ENCODE measurements at places on chromosomes 3 and 15.

- DNase-seq: no peak
Measured at GRCh38 chr3:169754711-169755110, 10.1 kb downstream of the TERC start.

DNA sequence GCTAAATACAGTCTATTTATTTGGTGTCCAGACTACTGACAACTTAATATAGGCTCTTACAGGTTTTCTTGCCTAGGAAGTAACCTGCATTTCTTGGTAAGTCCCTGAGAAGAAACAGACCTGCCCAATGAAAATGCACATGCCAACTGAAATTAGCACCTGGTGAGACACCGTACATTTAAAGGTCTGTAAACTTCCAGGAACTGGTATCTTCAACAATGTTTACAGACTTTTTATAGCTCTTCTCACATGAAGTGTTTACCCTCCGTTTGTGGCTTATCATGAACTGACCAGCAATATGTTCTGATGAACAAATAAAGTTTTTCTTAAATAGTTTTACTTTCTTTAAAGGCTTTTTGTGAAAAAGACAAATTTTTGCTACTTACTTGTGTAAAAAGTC, 93.3 kb downstream of the PCCB start:
- DNase-seq: no peak

DNA sequence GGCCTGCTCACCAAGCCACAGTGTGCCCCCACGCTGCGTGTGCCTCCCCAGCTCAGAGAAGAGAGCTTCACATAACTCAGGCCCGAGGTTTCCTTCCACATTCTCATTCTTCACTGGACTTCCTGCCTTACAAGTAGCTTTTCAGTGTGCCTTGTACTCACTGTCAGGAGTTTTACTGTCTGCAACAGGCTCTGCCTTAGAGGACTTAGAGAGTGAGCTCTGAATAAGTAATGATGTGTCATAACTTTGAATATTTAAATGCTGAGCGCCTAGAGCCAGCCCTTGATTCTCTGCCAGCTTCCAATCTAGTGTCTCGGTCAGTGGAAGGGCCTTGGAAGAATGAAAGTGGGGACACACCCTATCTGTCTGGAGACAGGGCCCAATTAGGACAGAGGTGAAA, 41.8 kb downstream of the ITGB5 start:
- no peak for DNase-seq

DNA sequence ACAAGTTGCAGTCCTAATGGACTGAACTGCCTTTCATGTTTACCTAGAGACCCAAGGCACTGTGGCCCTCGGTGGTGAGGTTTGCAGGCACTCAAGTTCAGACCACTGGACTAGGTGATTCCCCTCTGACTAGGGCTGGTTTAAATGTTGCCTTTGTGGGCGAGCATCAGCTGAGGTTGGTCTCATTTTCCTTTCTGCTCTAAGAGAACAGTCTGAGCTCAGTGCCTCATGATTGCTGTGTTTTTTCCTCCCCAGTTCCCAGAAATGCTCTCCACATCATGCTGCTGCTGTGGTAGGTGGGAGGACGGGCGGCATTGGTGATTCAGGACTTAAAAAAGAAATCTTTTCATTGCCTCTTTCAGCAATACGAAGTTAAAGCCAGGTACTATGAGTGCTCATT, 237.2 kb downstream of the MBNL1 start:
- no peak for DNase-seq

DNA sequence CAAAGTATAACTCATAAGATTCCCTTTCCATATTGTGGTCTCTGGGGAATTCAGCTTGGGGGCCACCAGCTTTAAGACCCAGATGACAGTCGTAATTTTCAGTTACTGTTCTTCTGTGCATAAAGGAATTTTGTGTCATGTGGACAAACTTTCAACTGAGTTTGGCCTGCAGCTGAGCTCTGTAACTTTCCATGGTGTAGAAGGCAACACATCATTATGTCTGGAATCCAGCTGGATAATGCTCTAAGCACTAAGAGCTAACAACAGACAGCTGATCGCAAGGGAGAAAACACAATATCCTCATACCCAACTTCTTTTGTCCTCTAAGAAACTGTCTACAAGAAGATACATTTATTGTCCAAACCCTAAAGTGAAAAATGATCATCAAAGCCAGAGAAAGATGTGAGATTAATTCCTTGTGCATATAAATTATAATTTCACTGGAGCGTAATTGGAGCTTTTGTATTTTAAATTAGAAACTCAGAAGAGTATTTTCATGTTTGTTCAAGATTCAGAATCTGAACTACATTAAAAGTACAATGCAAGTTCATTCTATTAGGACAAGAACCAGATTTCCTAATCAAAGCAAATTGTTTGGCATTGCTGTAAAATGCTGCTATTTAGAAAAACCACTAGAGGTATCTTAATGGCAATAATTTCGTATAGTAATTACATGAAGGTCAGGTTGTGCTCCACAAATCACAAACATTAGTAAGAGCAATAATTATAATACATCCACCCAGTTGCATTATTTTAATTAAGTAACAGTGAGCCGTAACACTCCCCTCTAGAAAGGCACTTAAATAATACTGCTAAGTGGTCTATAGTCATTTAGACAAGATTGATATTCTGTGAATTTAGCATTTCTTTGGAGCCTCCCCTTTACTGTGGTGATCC, 218.8 kb downstream of the ATP8B4 start:
- no peak for DNase-seq

- no peak for DNase-seq
Measured at GRCh38 chr3:182216311-182216970, 504.7 kb downstream of the SOX2 start.

DNA sequence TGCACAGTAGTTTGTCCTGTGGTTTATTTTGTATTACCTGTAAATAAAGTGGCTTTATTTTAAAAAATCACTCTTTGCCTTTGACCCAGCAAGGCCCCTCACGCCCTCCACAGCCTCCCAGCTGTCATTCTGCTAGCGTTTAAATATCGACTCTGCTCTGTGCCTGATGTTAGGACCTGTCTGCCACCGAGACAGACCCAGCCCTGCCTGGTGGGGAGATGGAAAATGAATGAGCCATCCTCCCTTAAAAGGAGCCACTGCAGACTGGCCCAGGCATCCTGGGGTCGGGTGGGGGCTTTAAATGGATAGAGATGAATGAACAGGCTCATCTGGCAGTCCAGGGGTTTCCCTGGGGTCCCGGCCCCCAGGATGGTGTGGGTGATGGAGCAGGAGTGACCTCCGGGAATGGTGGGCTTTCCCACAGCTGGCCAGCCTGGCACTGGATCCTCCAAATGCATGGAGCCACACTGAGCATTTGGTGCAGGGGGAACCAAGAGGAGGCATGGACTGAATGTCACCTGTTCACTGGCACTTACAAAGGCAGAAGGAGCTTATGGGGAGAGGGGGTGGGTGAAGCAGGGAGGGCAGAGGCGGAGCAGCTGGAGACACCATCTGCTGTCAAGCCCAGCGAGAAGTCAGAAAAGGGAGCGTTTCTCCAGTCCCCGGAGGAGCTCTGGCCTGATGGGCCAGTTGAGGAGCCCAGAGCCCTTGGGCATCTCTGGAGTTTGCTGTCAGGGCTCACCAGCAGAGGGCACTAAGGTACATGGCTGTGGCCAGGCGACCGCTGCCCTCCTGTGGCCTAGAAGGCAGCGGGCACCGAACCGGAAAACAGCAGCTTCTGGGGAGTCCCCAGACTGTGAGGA, 11.9 kb downstream of the GRM2 start:
- DNase-seq: peak; percentile 43

DNA sequence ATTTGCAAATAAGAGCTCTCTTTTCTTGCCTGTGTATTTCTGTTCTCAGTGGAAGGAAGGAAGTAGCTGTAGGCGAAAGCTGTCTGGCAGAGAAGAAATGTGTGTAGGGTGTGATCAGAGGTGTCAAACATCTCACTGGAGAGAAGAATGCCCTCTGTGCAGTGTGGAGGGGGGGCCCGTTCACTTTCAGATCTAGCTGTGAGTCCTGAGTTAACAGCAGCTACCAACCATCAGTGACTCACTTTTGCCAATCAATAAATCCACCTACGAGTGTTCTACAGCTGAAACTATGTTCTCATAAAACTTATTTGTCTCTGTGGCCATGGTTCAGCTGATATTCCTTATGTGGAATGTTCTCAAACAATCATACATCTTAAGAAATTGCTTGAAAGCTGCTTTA, 103.7 kb downstream of the FRMD4B start:
- no peak for DNase-seq

GRCh38 chr15:101204739-101205535, 46.9 kb downstream of the CHSY1 start:
- no peak for DNase-seq

DNA sequence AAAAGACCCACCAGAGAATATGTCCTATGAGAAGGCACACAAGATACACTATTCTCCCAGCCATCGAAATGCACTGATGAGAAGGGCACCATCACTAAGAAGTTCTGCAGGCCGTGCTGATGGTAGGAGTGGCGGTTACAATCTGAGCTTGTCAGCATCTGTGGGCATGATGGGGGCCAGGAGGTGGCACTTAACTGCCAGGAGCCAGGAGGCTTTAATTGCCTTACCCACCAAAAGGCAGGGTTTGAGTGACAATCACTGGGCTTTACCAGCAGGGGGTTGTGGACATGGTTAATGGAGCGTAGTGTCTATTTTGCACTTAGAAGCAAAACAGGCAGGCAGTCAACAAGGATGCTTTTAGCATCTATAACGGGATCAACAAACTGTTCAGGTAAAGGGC, 16.0 kb upstream of the SQOR start:
- DNase-seq: no peak

DNA sequence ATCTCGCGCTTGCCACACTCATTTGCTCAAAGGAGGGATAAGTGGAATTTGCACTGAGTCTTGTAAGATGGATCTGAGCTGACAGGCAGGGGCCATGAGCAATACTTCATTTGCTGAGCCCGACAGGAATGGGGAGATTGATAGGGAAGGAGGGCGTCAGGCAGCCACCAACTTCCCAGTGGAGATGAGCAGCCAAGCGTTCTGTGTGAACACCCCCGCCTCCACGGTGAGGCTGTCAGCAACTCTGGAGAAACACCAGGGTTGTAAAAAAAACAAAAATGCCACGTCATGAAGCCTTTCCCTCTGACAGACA, 36.8 kb downstream of the TLE3 start:
- DNase-seq: no peak

DNA sequence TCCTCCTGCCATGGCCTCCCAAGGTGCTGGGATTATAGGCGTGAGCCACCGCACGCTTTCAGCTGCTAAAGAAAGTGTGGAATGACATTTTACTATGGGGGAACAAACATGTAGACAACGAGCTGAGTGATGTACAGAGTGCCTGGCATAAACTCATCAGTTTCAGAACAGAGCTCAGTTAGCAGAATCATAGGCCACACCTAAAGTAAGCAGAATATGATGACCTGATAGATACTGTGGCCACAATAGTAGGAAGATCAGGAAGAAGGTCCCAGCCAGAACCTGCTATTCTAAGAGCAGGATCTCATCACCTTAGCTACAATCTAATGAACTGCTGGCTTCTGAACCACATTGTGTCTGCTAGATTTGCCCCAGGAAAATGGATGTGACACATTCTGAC, 158.3 kb downstream of the TPRG1 start:
- DNase-seq: no peak

GRCh38 chr3:160691962-160692361, 15.0 kb downstream of the ARL14 start:
- no peak for DNase-seq

DNA sequence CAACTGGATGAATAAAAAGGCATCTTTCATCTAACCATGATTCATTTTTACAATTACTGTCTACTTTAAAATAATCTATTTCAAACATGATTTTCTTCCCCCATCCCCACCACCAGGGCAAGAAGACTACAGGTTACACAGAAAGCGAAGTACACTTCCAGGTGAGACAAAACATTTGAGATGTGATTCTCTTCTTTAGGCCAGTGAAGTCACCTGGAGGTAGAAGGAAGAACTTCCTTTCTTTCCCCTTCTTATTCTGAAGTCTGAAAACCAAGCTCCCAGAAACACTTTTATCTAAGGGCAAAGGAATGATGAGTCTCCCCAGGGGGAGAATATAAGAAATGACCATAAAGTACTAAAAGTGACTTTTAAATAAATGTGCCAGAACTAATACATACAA, 36.7 kb downstream of the SHQ1 start:
- no peak for DNase-seq

- no peak for DNase-seq
Measured at GRCh38 chr3:106380232-106380631, 511.4 kb upstream of the CBLB start.

- no peak for DNase-seq
Measured at GRCh38 chr15:39056357-39056756, 491.7 kb upstream of the RASGRP1 start.

- DNase-seq: no peak
Measured at GRCh38 chr3:156811089-156811862, 14.9 kb upstream of the LEKR1 start.

GRCh38 chr3:103127737-103128136, 692.9 kb downstream of the ZPLD1 start:
- DNase-seq: no peak

GRCh38 chr3:74403307-74403706, 211.2 kb downstream of the CNTN3 start:
- DNase-seq: no peak

- no peak for DNase-seq
Measured at GRCh38 chr3:41525303-41526064, 326.2 kb downstream of the CTNNB1 start.

GRCh38 chr15:29018995-29019976, 133.5 kb downstream of the APBA2 start:
- no peak for DNase-seq

DNA sequence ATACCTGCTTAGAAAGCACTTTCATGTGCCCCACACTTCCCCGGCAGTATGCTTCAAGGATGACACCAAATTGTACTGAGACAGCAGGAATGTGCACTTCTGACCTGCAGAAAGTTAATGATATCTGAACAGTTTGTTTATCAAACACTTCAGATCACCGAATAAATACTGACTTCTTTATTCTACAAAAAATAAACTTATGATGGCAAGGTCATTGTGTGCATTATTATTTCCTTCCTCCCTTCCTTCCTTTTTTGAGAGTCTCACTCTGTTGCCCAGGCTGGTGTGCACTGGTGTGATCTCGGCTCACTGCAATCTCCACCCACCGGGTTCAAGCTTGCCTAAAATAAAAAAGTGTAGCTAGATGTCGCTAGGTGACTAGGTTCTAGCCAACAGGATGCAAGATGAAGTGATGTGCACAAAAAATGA, 80.3 kb downstream of the FAIM start:
- peak; percentile 20 for DNase-seq

GRCh38 chr3:45178183-45179023, 32.2 kb upstream of the CDCP1 start:
- DNase-seq: no peak

- DNase-seq: no peak
Measured at GRCh38 chr15:67914537-67915460, 75.0 kb upstream of the RNU6-1 start.

GRCh38 chr15:68346979-68347378, 69.4 kb downstream of the FEM1B start:
- DNase-seq: no peak

DNA sequence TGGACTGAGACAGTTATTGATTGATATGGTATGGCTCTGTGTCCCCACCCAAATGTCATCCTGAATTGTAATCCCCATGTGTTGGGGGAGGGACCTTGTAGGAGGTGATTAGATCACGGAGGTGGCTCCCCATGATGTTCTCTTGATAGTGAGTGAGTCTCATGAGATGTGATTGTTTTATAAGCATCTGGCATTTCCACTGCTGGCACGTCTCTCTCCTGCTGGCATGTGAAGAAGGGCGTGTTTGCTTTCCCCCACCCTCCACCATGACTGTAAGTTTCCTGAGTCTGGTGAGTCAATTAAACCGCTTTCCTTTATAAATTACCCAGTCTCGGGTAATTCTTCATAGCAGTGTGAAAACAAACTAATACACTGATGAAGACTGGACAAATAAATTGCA, 105.6 kb upstream of the MELTF start:
- no peak for DNase-seq

- no peak for DNase-seq
Measured at GRCh38 chr15:51579012-51579411, 43.6 kb downstream of the DMXL2 start.

All from hematopoietic multipotent progenitor cell treated with erythropoietin and hydrocortisone succinate and interleukin-3 and kit ligand, for 15 days (in vitro differentiated cells).